Mononuclear cell (primary cell): ENCODE measurements at places on chromosomes 5 and 9. TPM values are rescaled to one million over a fixed set of nuclear protein-coding genes. Genes with fewer than 3 reads are reported as not detected.

ALDOB gene
- not detected for total RNA-seq

PCDHA1 gene
- not detected for total RNA-seq

FGFR4 gene
- 1.2 TPM for total RNA-seq

SPINK6 gene
- not detected for total RNA-seq

PCDH1 gene
- total RNA-seq: 2.8 TPM

KCTD16 gene
- under 0.01 TPM for total RNA-seq

LRRC19 gene
- not detected for total RNA-seq

SPATA31D4 gene
- not detected for total RNA-seq
